ENCODE measurements at places on chromosomes 6 and 20.

- no peak for DNase-seq
These were observed 152.1 kb upstream of the RNF24 start for GRCh38 chr20:4167261-4168021.

GRCh38 chr6:154197196-154197860 is 158.3 kb downstream of the OPRM1 start:
- no peak for DNase-seq

GRCh38 chr20:59948828-59949720 is 8.9 kb downstream of the FAM217B start:
- peak; percentile 48 for DNase-seq

GRCh38 chr6:117729613-117730012 is 54.3 kb downstream of the NUS1 start:
- no peak for DNase-seq

GRCh38 chr6:39995633-39996032 is 61.4 kb upstream of the MOCS1 start:
- no peak for DNase-seq

DNA sequence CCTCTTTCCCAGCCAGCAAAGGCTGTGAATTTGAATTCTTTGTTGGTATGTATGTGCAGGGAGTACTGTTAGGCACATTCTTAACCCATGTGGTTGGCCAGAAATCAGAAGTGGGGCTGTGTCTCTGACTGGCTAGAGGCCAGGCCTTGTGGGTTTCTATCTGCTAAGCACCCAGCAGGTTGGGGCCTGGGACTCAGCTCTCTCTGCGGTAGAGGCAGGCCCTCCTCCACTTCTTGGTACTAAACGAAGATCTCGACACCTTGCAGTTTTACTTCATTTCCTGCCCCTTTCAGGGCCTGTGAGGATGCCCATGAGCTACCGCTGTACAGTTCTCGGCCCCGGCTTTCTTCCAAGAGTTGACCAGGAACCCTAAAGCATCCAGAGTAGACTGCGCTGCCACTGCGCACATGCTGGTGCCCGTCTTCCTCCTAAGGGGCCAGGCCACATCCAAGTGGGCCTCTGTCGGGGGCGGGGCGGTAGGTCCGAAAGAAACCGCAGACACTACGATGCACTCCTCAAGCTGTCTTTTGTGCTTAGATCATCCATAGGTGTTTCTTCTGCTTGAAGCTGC is 51.1 kb downstream of the TCP11 start:
- DNase-seq, result peak; percentile 2

GRCh38 chr20:62994869-62995281 is 11.9 kb downstream of the BHLHE23 start:
- no peak for DNase-seq

- peak; percentile 32 for DNase-seq
These were observed 87.6 kb downstream of the BTBD9 start for GRCh38 chr6:38552121-38552520.

DNA sequence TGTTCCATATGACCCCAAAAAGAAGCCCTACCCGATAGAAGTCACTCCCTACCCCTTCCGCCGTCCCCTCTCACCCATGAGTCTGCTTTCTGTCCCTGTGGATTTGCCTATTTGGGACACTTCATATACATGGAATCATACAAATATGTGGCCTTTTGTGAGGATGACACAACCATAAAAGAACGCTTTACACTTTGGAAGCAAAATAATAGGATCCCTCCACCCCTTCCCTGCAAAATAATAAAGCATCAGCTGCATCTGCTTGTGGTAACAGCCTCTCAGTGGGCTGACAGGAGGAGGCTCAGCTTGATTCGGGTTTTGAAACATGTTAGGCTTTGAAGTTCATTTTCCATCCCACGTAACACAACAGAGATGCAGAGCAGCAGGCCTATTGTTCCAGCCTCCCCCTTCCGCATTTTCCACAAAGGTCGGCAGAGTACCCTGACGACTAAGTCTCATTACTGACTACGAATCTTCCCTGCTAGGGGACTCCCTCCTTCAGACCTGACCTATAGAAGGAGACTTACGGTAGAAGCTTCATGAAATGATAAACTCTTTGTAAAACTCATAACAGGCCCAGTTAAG is 99.1 kb downstream of the ALDH8A1 start:
- DNase-seq, result no peak

GRCh38 chr6:168660400-168660945 is 219.5 kb downstream of the SMOC2 start:
- DNase-seq, result no peak
